Amniotic stem cell (primary cell): ENCODE measurements at places on chromosomes 12 and 14.

GRCh38 chr14:100440207-100440631 lies 117.1 kb downstream of the SLC25A47 start:
- DNase-seq: no peak

DNA sequence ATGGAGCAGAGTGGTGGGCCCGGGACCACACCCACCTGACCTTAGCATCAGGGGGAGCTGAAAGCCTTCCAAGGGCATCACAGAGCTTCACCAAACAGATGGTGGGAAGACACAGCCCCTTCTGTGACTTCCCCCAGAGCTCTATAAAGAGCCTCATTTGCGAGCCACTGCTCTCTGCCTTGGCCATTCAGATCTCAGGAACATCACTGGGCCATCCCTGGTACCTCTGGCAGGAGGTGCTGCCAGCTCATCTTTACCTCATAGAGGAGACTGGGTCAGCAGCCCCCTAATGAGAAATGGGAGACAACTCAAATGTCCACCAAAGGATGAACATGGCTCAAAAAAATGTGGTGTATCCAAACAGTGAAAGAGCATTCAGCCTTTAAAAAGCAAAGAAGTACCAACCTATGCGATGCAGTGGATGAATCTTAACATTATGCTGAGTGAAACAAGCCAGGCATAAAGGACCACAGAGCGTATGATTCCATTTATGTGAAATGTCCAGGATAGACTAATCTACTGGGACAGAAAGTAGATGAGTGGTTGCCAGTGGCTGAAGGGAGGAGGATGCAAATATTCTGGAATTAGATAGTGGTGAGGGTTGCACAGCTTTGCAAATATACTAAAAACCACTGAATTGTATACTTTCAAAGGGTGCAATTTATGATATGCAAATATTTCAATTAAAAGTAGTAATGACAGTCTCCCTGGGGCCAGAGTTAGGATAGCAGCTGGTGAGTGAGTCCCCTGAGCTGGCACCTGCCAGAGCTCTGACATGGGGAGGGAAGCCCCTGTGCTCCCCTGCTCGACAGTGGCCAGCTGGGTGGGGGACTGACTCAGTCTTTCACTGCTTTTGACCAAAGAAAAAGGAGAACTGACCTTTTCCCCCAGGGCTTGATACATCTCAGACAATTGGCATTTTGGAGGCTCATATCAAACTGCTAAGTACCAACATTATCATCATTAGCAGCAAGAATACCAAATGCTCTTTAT lies 116.6 kb downstream of the GCH1 start:
- DNase-seq: no peak

DNA sequence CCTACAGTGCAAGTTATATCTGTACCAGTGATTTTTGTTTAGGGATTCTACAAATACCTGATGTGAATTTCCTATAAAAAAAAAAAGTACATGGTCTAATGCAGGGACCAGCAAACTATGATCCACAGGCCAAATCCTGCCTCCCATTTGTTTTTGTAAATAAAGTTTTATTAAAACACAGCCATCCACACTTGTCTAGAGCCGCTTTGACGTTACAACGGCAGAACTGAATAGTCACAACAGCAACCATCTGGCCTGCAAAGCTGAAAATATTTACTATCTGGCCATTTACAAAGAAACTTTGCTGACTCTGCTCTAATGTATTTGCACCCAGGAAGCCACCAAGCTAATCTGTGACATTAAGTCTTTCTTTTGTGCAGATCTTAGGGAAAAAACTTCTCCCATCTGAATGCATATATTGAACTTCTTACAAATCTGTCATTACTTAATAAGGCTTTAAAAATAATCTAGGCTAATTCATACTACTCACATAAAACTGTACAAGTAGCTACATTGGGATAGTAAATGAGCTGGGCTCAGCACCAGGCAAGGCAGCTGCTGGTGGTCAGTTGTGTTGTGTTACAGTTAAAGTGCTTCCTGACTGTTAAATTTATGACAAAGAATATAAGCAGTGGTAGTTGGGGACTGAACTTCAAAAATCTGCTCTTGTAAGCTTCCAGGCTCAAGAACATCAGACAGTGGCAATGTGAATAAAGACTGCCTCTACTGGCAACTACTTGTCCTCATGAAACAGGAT lies 303.3 kb downstream of the MED13L start:
- no peak for DNase-seq

DNA sequence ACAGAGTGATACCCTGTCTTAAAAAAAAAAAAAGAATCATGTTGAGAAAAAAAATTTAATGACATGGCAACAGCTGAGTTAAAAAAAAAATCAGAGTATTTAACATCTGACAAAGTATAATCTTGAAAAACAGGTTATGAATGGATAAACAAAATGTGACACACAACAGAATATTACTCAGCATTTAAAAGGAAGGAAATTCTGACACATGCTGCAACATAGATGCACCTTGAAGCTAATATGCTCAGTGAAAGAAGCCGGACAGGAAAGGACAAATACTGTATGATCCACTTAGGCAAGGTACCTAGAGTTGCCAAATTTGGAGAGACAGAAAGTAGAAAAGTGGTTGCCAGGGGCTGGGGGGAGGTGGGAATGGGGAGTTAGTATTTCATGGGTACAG lies 19.4 kb upstream of the EIF2B2 start:
- DNase-seq: no peak

DNA sequence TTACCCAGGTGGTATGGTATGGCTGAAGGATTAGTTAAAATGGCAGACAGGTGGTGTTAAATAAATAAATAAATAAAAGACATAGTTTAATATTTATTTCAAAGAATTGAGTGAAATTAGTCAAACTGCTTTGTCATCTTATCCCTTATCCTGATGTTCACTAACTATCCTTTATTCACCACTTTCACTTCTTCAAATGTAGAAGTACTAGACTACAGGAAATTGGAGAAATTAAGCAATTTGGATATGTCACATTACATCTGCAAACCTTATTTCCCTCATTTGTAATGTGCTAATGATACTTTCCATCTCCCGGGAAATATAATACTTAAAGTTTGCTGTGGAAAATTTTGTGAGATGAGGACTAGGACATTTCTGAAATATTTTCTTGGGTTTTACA lies 1195.7 kb downstream of the LRFN5 start:
- no peak for DNase-seq

GRCh38 chr12:76020731-76021672 lies 10.6 kb downstream of the PHLDA1 start:
- DNase-seq: peak; percentile 83

- no peak for DNase-seq
Measured at GRCh38 chr12:58452546-58452945, 467.8 kb downstream of the LRIG3 start.

DNA sequence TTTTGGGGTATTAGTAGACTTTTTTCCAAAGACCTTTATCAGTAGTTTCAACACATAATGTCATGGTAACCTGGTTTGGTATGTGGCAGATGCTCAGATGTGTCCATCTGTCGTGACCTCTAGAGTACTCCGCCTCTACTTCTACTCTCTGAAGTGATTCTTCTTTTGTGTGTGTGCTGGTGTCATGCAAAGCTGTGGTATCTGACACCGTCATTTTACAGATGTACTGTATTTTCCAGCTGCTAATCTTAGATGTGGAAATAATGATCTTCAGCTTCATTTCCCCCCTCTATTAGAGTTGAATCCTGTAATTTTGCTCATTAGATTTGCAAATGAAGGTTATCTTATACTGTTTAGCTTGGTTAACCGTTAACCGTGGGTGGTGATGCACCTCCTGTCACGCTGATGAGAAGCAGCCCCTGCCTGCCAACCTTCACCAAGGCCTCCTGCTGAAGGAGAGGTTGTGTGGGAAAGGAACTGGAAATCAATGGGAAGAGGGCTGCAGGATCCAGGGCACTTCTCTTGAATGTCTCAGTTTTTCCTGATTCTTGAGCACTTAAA lies 222.4 kb upstream of the AMIGO2 start:
- no peak for DNase-seq

GRCh38 chr12:110906083-110906482 lies 14.3 kb downstream of the MYL2 start:
- DNase-seq: no peak
